Activated CD4-positive, alpha-beta memory T cell treated with anti-CD3 and anti-CD28 coated beads, Interleukin-2, amount 10 ng/mL, durations not matched to agents 7 days and 5 days (primary cell): ENCODE measurements at places on chromosomes 5 and 9. TPM values are rescaled to one million over a fixed set of nuclear protein-coding genes. Genes with fewer than 3 reads are reported as not detected.

The HTR4 gene
- total RNA-seq = not detected

The ZCCHC7 gene
- 20.9 TPM for total RNA-seq

The NFIB gene
- total RNA-seq = not detected

The TYRP1 gene
- total RNA-seq = not detected

The PKD2L2 gene
- total RNA-seq = 0.30 TPM

The PCDHGA2 gene
- total RNA-seq = not detected
